ENCODE measurements at places on chromosomes 16 and 17.

DNA sequence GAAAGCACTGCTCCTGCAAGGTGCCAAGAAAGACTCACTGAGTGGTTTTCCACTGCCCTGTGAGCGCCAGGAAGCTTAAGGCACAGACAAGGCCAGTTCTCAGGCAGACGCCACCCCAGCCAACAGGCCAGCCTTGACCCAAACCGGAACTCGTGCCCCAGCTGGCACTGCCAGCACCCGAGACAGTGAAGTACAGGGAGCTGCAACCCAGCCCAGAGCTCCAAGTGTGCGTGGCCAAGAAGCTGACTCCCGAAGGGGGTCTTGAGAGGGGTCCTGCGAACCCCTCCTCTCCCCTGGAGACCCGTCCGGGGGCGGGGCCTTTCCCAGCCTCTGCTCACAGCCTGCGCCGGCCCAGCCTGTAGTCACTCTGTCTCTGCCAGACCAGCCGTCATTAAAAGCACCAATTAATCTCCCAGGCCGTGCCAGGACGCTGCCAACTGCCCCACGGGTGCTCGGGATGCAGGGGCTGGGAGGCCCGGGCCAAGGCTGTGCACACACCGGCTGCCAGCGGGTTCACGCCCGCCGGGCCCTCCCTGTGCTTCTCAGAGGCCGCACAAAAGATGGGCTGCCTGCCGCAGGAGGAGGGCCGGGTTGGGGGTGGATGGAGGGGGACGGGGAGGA, 4.4 kb upstream of the SOX8 start:
- no peak for DNase-seq

DNA sequence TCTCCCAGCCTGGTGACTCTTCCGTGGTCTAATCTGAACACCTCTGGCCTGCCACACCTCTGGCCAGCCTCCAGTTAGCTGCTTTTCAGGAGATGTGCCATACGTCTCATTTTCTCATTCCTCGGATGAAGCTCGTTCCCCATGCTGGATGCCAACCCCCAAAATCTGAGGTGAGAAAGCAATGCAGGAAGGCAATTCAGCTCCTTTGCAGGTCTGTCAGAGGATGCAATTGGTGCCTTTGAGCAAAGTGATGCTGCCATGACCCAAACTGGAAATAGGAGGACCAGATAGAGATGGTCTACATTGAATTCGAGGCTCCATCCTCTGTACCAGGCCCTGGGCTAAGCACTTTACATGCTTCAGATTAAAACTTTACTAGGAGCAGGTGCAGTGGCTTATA, 11.0 kb upstream of the CUEDC1 start:
- no peak for DNase-seq

GRCh38 chr16:80994451-80994850, 12.2 kb downstream of the CMC2 start:
- DNase-seq, result no peak

- DNase-seq, result no peak
Observed at GRCh38 chr16:64380751-64381150, 741.1 kb downstream of the CDH11 start.

GRCh38 chr16:56611281-56611833, 3.0 kb downstream of the MT2A start:
- no peak for DNase-seq

DNA sequence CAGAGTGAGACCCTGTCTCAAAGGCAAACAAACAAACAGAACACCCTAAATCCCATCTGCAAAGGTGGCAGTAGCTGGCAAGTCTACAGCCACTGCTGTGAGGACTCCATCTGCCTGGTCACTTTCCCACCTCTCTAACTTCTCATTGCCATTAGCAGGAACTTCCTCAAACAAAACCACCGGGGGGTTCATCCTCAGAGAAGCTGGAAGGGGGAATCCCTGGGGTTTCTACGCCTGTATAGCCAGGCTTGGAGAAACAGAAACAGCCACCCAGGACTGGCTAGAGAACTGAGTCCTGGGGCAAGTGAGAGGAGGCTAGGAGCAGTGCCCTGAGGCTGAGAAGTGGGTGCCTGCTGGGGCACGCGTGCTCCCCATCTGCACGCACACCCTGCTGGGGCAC, 7.3 kb downstream of the RPH3AL start:
- no peak for DNase-seq

- DNase-seq, result no peak
Observed at GRCh38 chr17:41009301-41009760, 403 bp upstream of the KRTAP3-1 start.

DNA sequence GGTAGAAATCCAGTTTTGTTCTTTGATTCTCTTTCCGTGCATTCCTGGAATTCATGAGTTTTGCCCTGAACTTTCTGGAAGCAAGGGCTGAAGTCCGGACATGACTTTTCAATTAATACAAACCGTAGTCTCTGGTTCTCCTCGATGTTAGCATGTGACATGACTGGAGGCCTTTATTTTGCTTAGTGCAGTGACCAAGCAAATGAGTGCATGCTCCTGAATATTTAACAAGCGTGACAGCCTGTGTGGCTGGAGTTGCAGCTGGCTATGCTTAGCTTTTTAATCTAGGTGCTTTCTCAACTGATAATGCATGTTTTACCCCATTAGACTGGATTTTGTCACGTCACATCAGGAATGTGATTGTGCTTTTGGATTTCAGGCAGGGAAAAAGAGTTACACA, 302.1 kb downstream of the MAP2K6 start:
- DNase-seq, result no peak

DNA sequence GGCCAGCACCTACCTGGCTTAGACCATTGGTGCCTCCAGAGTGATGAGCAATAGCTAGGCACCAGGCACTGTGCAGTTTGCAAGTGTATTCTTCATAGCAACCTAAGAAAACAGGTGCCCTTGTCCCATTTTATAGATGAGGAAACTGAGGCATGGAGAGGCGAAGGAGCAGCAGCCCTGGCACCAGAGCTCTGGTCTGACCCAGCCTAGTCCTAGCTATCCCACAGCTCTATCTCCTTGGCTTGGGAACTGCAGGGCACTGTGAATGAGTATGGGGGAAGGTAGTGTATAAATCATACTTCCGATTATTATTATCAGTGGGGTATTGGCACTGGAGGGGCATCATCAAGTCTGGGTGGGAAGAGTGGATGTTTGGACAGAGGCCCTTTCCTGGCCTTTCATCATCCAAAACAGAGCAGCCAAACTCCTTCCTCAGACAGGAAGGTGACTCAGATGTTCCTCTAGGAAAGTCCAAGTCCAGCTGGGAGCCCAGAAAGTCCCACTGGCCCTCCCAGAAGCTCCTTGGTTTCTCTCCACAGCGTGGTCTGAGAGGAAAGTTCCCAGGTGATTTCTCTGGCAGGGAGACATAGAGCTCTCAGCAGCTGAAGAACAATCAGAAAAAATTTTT, 32.0 kb upstream of the PLLP start:
- no peak for DNase-seq

- no peak for DNase-seq
Observed at GRCh38 chr16:77967054-77967904, 55.1 kb upstream of the CLEC3A start.

- no peak for DNase-seq
Observed at GRCh38 chr16:77353587-77354263, 81.1 kb downstream of the ADAMTS18 start.
